ENCODE measurements at places on chromosomes 2 and 18. TPM values are rescaled to one million over a fixed set of nuclear protein-coding genes. Genes with fewer than 3 reads are reported as not detected.

Gene DSG1
- 0.49 TPM for total RNA-seq

Gene CCDC148
- total RNA-seq = 16.7 TPM

Gene MSTN
- 2.5 TPM for total RNA-seq

Gene POLR1B
- 28.5 TPM for total RNA-seq

Gene AFF3
- total RNA-seq = 81.4 TPM

Gene TACR1
- 1.7 TPM for total RNA-seq
